Activated naive CD8-positive, alpha-beta T cell treated with anti-CD3 and anti-CD28 coated beads, Interleukin-2, amount 10 ng/mL, durations not matched to agents 7 days and 5 days (primary cell): ENCODE measurements at places on chromosomes 6 and 20. TPM values are rescaled to one million over a fixed set of nuclear protein-coding genes. Genes with fewer than 3 reads are reported as not detected.

HLA-DPA1 gene
- 39.8 TPM for total RNA-seq

GRCh38 chr6:145887969-145888368, 73.4 kb upstream of the FBXO30 start:
- H3K27me3 ChIP-seq, result no peaks in the 10 kb centered on the region
- H3K4me1 ChIP-seq, result no peaks in the 10 kb centered on the region
- no peak for DNase-seq
- H3K27ac ChIP-seq, result no peak overlapping the region
- H3K36me3 ChIP-seq, result peaks cover 7% of the 10 kb centered on the region

- no peaks in the 10 kb centered on the region for H3K36me3 ChIP-seq
- H3K27me3 ChIP-seq, result peaks cover 44% of the 10 kb centered on the region
- H3K27ac ChIP-seq, result no peak overlapping the region
- DNase-seq, result no peak
- no peaks in the 10 kb centered on the region for H3K4me1 ChIP-seq
Observed at GRCh38 chr6:167811040-167811439, 15.7 kb upstream of the AFDN start.

DNA sequence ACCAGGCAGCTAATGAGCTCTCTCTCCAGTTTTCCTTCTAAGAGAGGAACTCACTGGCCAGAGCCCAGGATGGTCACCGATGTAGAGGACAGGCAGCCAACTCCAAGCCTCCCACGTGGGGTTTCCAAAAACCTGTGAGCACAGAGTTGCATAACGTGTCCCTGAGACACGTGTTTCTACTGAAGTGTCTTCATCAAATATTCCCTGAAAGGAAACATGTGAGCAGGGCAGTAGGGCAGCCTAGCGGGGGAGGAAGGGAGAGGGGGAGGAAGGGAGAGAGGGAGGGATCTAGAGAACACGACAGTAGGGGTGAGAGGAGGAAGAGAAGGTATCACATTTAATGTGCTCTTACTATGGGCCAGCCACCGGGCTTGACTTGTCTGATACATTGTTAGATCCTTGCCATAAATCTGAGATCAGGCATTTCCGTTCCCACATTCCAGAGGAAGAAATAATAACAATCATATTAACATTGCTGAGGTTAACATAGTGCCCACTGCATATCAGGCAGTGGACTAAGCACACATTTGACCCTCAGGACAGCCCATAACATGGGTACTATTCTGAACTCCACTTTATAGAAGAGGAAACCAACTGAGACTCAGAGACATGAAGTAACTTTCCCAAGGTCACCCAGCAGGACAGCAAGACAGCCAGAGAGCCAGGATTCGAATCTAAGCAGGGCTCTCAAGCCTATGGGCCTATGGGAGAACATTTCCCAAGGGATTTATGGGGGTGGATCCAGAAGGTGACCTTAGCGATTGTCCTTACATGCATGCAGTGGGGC, 4.5 kb upstream of the SYS1 start:
- no peak for DNase-seq
- peaks cover 51% of the 10 kb centered on the region for H3K4me1 ChIP-seq
- H3K27ac ChIP-seq, result no peak overlapping the region

ERVFRD-1 gene
- not detected for total RNA-seq

- H3K27ac ChIP-seq, result no peak overlapping the region
- DNase-seq, result no peak
- H3K27me3 ChIP-seq, result no peaks in the 10 kb centered on the region
- no peaks in the 10 kb centered on the region for H3K4me1 ChIP-seq
- H3K36me3 ChIP-seq, result no peaks in the 10 kb centered on the region
Observed at GRCh38 chr20:61041481-61041880, 210.6 kb upstream of the CDH4 start.

- H3K36me3 ChIP-seq, result no peaks in the 10 kb centered on the region
- H3K4me3 ChIP-seq, result no peak overlapping the region
- H3K4me1 ChIP-seq, result no peaks in the 10 kb centered on the region
Observed at GRCh38 chr6:165999279-165999678, 168.4 kb downstream of the TBXT start.

GRCh38 chr6:156776840-156777576, at the start of gene ARID1B:
Gene ARID1B (plus strand): TSS chr6:156777378. CDS start chr6:156777681, 303 bp downstream.
- H3K4me1 ChIP-seq, result peaks cover 23% of the 10 kb centered on the region
- DNase-seq, result peak; percentile 82
- H3K27me3 ChIP-seq, result peaks cover 2% of the 10 kb centered on the region
- peak within 1 kb of the TSS; percentile 98 for H3K27ac ChIP-seq
- H3K4me3 ChIP-seq, result peak within 1 kb of the TSS; percentile 95

ARG1 gene
- not detected for total RNA-seq

GRCh38 chr20:40966516-40967185, 62.0 kb upstream of the TOP1 start:
- H3K36me3 ChIP-seq, result no peaks in the 10 kb centered on the region
- no peak overlapping the region for H3K4me3 ChIP-seq
- peaks cover 24% of the 10 kb centered on the region for H3K4me1 ChIP-seq
- peaks cover 18% of the 10 kb centered on the region for H3K27me3 ChIP-seq
- no peak for DNase-seq

SLC22A7 gene
- not detected for total RNA-seq

GRCh38 chr6:125299257-125299656, 2.5 kb downstream of the HDDC2 start:
- peak overlapping the region; percentile 5 for H3K27ac ChIP-seq
- peak overlapping the region; percentile 92 for H3K4me3 ChIP-seq
- H3K36me3 ChIP-seq, result peaks cover 43% of the 10 kb centered on the region
- DNase-seq, result no peak

DNA sequence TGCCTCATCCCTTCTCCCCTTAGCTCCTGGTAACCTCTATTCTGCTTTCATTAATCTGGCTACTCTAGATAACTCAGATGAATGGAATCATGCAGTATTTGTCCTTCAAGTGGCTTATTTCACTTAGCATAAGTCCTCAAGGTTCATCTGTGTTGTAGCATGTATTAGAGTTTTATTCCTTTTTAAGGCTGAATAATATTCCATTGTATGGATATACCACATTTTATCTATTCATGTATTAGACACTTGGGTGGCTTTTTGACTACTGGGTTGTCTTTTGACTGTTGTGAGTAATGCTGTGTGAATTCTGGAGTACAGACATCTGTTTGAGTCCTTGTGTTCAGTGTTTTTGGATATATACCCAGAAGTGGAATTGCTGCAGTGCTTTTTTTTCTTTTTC, 58.4 kb downstream of the PHF20 start:
- peaks cover 24% of the 10 kb centered on the region for H3K4me1 ChIP-seq
- H3K27ac ChIP-seq, result no peak overlapping the region
- H3K36me3 ChIP-seq, result peaks cover 38% of the 10 kb centered on the region
- no peak overlapping the region for H3K4me3 ChIP-seq
- no peaks in the 10 kb centered on the region for H3K27me3 ChIP-seq
- DNase-seq, result no peak

DNA sequence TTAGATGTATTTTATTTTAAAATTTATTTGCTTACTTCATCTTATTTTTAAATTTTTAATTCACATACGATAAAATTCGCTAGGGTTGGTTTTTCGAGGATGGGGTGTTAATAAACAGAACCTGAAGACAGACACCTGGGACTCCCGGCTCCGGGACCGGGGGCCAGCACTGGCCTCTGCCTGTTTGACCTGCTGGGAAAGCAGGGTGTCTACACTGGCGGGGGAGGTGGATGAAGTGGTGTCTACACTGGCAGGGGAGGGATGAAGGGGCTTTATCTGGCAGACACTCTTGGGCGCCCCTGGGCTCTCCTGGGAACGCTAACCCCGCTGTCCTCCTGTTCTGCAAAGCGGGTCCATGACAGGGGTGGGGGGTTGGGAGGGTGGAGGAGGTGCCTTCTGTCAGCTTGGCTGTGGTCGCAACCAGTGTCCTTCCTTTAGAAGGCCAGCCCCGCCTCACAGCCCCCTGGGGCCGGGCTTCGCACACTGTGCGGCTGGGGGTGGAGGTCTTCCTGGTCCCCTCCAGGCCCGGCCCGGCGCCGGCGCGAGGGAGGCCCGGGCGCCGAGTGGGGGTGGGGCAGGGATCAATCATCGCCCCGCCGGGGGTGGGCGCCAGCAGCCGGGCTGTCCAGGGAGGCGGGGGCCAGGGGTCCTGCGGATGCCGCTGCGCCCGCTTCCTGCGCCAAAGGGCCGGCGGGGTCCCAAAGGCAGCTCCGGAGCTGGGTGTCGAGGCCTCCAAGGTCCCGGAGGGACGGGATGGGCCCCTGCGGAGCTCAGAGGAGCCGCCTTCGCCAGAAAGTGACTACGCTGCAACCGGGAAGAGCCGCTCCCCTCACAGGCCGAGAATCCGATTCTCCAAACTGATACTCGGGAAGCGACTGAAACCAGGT, 1.8 kb downstream of the GATA5 start:
- H3K4me1 ChIP-seq, result no peaks in the 10 kb centered on the region
- no peaks in the 10 kb centered on the region for H3K36me3 ChIP-seq
- DNase-seq, result no peak
- no peak overlapping the region for H3K4me3 ChIP-seq
- H3K27me3 ChIP-seq, result peaks cover 48% of the 10 kb centered on the region

DNA sequence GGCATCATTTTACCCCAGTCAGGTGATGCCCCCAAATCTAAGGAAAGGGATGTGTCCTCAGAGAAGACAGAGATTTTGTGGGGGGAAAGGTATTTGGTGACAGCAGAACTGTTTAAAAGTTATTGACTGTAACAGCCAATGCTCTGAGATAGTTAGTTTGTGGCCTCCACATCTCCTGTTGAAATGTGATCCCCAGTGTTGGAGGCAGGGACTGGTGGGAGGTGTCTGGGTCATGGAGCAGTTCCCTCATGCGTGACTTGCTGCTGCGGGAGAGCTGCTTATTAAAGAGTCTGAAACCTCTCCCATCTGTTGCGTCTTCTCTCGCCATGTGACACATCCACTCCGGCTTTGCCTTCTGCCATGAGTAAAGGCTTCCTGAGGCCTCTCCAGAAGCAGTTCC, 282.8 kb upstream of the FOXQ1 start:
- H3K4me3 ChIP-seq, result no peak overlapping the region
- no peak for DNase-seq
- H3K4me1 ChIP-seq, result no peaks in the 10 kb centered on the region
- H3K36me3 ChIP-seq, result no peaks in the 10 kb centered on the region
- H3K27ac ChIP-seq, result no peak overlapping the region

DNA sequence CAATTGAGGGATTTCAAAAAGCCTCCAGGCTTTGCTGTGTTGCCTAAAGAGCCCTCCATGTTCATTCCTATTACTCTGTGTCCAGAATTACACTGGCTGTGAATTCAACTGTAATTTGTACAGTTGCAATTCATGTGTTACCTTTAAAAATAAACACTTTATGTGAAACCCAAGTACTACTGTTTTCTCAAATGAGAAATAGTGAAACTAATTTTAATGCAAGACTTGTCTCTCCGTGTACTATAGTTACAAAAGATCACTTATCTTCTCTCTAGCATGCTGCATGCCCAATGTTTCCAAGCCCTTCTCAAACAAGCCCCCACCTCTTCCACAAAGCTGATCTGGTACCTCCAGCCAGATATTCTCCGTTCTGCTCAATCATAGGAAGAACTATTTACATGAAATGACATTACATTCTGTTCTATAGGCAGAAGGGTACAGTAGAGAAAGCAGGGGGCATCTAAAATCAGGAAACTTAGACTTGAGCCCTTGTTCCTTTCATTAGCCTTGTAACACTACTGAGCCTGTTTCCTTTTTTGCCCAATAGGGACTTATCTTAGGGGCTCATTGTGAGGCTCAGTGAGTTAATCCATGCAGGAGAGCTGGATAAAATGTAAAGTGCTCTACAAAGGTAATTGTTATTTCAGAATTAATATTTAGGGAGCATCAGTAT, 12.3 kb upstream of the COL9A1 start:
- no peaks in the 10 kb centered on the region for H3K36me3 ChIP-seq
- DNase-seq, result no peak
- H3K27ac ChIP-seq, result no peak overlapping the region
- no peak overlapping the region for H3K4me3 ChIP-seq

DNA sequence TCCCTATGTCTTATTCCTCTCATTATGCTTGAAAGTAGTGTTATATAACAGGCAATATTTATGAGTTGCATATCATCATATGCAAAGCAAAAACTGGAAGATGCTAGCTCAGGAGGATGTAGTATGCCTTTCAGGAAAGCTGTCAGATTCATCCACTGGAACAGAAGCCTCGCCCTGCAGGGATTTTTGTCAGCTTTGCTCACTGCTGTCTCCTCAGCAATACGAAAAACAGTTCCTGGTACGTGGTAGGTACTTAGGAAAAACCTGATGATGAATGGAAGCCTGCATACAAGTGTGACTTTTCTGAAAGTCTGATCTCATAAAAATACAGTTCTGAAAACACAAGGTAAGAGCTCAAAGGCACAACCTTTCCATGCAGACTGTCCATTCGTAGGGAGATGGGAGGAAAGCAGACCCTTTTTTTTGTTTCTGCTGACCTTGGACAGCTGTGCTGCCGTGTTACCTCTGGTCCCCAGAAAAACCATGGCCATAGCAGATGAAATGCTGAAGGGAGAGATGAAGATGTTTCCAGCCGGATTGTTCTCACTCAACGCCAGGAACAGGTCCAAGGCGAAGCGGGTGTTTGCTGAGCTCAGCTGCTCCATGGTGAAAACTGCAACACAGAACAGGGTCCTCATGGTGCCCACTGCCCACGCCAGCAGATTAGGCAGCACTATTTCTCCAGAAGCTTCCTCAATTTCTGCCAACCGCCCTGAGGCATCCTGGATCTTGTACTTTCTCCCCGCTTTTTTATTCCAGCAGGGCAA, 1.5 kb downstream of the SERPINB1 start:
- peak overlapping the region; percentile 54 for H3K27ac ChIP-seq
- peaks cover 36% of the 10 kb centered on the region for H3K4me1 ChIP-seq
- DNase-seq, result no peak
- no peaks in the 10 kb centered on the region for H3K27me3 ChIP-seq
- peaks cover 33% of the 10 kb centered on the region for H3K36me3 ChIP-seq
- H3K4me3 ChIP-seq, result peak overlapping the region; percentile 83

DNA sequence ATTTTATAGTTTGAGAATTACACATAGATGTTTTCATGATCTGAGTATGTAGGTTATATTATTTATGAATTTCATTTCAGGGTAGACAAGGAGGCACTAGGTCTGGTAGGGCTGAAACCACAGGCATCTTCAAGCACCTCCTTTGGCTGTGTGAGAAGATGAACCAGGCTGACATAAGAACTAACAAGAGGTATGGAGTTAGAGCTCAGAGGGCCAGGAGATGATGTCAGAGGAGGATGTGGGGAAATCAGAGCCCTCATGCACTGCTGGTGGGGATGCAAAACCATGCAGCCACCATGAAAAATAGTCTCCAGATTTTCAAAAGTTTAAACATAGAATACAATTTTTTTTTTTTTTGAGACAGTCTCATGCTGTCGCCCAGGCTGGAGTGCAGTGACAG, 13.6 kb upstream of the RIPOR3 start:
- peaks cover 2% of the 10 kb centered on the region for H3K4me1 ChIP-seq
- H3K27me3 ChIP-seq, result peaks cover 10% of the 10 kb centered on the region
- no peaks in the 10 kb centered on the region for H3K36me3 ChIP-seq
- DNase-seq, result no peak
- H3K27ac ChIP-seq, result no peak overlapping the region

DNA sequence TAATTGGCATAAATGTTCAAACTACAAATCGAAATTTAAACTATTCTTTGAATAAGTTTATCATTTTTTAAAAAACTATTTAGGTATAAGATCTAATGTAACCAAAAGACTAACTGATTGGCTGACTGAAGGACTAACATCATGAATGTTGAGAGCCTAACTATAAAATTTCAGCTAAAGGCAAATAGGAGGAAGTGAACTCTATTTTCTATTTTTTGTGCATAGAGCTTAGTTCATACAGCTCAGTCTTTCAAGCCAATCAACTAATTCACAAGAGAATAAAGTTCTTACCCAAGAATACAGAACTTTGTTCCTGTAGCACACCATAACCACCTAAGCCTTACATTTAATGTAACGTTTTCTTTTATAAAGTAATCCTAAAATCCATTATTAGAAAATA, 46.3 kb upstream of the STXBP5 start:
- H3K4me1 ChIP-seq, result no peaks in the 10 kb centered on the region
- no peaks in the 10 kb centered on the region for H3K36me3 ChIP-seq
- H3K4me3 ChIP-seq, result no peak overlapping the region
